NCI-H146 (cell line): ENCODE measurements at places on chromosomes 6 and 20.

GRCh38 chr20:10490257-10490656 is 55.2 kb downstream of the SLX4IP start:
- DNase-seq = no peak

GRCh38 chr6:156778454-156779205 is 1.5 kb downstream of the ARID1B start:
- DNase-seq = peak; percentile 83

DNA sequence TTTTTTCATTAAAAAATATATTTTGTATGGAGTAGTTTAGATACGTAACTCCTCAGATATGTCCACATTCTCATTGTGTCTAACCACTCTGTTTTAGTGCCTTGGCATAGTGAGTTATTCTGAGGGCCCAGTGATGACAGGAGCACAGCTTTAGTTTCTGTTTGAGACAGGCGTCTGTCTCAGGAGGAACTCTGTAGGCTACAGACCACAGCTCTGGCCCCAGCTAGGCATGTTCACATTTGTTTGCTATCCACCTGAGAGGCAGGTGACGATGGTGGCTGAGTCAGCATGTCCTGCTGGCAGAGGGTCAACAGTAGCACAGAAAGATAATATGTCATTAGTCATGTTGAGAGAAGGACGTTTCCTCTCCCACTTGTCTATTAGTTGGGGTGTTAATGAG is 16.3 kb downstream of the LRRC1 start:
- DNase-seq = peak; percentile 91

DNA sequence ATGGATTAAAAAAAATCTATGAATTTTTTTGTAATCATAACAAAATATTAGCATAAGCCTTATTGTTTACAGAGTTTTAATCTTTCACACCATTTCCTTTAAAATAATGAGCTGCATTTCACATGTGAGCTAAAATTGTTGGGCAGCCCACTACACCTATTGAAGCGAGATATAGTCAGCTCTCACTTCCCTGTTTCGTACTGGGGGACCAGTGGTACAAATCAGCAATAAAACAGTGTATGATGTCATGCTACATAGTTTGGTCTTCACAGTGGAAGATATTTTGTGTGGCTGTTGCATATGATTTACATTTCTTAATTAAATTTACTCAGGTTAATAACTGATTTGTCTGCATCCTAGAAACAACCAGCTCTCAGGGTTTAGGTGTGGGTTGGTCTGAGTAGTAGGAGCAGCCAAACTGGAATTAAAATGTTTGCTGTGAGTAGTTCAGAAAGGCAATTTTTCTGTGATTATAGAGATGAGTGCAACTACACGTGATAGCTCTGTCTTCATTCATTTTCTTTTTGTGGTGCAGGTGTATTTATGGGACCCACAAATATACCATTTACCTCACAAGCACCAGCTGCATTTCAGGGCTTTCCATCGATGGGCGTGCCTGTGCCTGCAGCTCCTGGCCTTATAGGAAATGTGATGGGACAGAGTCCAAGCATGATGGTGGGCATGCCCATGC is 99.3 kb downstream of the B3GAT2 start:
- DNase-seq = no peak

DNA sequence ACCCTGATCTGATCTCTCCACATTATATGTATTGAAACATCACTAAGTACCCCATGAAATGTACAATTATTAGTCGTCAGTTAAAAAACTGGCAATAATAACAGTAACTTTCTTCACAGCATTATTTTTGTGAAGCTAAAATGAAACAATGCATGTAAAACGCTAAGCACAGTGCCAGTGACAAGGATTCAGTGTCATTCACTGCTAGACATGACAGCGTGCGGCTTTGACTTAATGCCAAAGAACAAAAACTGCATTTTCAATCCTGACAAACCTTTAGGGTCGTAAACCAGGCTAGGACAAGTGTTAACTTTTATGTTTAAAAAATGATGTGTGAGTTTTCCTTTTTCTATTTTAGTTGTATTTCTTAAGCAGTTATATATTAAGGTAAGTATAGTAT is 8.8 kb upstream of the OPN5 start:
- no peak for DNase-seq

GRCh38 chr20:63955827-63956663 is at the start of gene UCKL1:
Gene UCKL1 (minus strand): TSS chr20:63956416. CDS start chr20:63956372, 44 bp downstream.
- DNase-seq = peak; percentile 96

DNA sequence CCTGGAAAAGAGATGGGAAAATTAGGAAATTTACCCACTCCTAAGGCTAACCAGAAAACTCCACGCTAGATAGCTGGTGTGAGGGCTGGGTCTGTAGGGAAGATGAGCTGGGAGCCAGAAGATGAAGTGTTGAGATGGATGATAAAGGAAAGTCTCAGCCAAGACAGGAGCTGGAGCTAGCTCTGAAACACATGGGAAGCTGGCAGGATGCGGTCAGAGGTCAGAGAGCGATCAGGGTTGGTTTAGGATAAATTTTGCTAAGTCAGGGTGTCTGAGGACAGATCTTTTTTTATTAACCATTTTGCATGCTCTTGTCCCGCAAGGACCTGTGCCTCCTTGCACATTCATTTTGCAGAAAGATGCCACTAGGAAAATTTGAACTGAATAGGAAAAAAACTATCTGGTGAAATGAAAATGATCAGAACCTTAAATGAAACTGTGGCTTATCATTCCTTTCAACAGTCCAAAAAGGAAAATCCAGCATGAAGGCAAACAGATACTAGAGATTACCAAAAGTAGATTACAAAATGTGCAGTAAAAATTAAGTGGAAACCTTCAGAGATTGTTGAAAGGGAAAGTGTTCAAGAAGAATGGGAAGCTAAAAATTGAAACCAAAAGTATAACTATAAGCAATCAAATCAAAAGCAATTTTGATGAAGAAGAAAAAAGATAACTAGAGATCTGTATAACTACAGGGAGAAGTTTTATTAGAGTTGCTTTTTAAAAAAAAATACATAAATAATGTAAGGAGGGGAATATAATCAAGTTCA is 10.7 kb upstream of the EDN1 start:
- DNase-seq = no peak

GRCh38 chr20:47466704-47467459 is 34.8 kb upstream of the NCOA3 start:
- no peak for DNase-seq
